ENCODE measurements at places on chromosomes 16 and 17.

- DNase-seq = no peak
Observed at GRCh38 chr17:19387921-19388521, 1.0 kb upstream of the MFAP4 start.

DNA sequence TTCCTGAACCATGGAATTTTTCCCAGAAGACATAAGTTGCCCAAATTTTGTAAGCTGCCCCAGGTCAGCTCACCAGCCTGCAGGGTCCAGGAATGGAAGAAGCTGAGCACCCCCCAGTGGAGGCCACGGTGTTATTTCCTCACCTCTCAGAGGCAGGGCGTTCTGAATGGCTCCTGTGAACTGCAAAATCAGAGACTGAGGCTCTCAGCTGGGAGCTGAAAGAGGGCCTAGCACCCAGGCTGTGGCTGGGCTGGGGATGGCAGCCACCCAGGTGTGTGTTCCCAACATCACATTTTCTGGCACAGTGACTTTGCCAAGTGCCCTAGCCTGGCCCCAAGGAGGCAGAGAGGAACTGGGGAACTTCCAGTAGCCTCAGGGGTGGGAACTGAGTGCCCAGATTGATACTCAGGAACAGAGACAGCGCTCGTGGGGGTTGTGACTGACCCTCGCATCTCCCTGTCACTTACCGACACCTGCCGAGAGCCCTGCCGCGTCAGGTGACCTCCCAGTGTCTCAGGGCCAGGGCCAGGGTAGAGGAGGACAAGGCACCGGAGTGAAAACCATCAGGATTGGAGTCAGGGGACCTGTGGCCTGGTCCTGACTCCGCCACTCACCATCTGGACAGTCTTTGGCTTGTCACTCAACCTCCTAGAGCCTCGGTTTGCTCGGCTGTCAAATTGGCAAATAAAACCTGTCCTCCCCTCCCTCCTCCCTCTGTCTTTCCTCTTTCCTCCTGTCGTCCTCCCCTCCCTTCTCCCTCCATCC lies 11.3 kb downstream of the CACNG4 start:
- DNase-seq = no peak

GRCh38 chr16:2782583-2783351 lies 4.6 kb downstream of the PRSS33 start:
- DNase-seq = no peak

DNA sequence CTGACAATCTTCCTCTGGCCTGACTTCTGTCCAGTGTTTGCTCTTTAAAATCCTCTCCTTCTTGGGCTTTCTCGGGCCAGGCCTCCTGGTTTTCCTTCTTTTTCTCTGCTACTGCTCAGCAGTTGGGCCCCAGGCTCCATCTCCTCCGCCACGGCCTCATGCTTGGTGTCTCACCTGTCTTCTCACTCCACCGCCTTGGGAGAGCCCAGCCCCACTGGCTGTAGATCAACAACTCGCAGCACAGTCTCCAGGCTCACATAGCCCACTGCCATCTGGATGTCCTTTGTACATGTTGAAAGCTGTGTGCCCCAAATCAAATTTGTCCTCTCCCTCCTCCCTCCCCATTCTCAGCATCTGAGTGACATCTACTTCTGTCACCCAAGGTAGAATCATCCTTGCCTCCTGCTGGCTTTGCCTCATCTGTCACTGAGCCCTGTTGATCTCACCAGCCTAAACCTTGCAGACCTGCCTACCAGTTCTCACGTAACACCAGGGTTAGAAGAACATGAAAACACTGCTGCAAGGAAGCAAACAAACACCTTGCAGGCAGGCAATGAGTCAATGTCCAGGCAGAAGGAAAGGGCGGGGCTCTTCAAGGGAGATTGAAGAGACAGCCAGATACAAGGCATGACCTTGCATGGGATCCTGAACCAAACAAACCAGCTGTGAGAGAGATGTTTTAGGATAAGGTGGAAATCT lies 103.2 kb upstream of the SMURF2 start:
- no peak for DNase-seq

GRCh38 chr17:10306585-10306984 lies 66.2 kb downstream of the MYH13 start:
- no peak for DNase-seq
